ENCODE measurements at places on chromosomes 16 and 17.

DNA sequence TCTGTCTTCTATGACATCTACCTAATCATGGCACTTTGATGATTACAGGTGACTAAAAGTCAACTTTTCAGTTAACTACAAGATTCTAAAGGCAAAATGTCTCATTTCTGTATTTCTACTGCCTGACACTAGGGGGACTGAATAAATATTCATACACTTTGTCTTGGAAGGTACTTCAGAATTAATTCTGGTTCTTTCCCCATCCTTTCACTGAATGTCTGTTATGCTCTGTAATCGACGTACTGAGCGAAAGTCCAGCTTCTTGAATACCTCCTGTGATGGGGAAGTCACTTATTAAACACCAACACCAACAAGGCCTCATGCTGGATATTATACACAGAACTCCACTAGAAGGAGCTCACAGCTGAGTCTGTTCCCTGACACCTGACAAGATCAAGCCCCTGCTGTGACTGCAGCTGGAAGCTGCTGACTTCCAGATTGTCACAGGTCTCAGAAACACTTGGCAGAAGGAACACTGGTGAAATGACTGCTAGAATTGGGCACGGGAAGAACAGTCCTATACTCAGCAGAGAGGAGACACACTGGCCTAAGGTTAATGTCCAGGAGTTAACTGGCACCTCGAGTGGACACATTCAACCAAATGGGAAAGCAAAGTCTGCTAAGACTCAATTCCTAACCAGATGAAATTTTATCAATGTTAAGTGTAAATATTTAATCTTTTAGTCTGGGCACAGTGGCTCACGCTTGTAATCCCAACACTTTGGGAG is 31.9 kb downstream of the CMC2 start:
- DNase-seq: no peak

DNA sequence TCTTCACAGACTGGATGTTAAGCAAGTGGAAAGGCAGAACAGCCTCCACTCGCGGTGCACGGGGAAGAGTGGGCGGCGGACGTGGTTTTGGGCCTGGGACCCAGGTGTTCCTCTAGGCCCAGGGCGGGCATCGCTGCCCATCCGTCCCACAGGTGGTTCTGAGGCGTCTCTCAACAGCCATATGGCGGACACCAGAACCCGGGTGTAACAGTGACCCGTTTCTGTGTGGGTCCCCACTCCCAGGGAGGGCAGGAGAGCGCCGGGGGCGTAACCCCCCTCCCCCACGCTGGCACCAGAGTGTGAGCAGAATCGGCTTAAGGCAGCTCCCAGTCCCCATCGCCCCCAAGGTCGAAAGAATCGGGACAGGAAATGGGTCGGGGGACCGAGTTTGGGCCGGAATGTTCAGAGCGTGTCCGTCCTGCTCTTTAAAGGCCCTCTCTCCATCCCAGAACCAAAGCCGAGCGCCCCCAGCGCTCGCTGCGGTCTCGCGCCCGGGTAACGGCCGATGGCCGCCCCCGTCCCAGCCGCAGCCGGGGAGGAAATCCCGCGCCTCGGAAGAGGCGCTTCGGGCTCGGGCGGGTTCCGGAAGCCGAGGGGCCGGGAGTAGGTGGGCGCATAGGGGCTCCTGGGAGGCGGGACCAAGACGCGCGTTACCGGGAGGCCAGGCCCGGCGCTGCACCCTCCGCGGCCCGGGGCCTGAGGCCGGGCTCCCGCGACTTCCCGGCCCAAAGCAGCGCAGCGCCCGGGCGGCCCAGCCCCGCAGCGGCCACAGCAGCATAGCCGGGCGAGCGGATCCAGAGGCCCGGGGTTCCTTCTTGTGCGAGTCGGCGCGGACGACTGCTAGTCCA is at the start of gene TK2:
TSS of gene TK2 (minus strand) at position 839 of the 848 bp plus-strand sequence. CDS start at position 778, 61 bp downstream.
- no peak for DNase-seq

DNA sequence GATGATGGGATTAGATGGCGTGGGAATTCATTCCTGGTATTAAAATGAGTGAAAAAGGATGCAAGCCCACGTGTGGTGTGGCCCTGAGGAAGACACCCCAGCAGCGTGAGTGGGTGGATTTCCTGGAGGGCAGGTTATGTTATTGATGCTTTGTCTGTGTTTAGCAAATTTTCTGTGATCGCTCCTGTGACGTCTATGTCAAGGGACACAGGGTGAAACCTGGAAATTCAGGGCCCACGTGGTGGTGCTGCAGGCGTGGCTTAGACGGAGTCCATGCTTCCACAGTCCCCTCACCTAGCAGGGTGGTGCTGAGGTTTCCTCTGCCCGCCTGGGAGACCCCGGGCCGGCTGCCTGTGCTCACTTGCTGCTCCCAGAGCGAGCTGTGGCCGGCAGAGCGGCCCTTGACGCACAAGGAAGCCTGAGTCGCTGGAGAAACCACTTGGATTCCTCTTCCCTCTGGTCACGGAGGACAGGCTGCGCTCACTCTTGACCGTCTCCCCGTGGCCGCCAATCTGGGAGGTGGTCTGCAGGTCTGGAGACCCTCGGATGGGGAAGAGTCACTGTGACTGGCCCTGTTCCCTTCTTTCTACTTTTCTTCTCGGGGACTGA is 23.4 kb downstream of the BAIAP2 start:
- DNase-seq: no peak

GRCh38 chr16:60776281-60776680 is 1260.0 kb downstream of the CDH8 start:
- no peak for DNase-seq

GRCh38 chr16:89909777-89910716 is 8.6 kb upstream of the MC1R start:
- no peak for DNase-seq

DNA sequence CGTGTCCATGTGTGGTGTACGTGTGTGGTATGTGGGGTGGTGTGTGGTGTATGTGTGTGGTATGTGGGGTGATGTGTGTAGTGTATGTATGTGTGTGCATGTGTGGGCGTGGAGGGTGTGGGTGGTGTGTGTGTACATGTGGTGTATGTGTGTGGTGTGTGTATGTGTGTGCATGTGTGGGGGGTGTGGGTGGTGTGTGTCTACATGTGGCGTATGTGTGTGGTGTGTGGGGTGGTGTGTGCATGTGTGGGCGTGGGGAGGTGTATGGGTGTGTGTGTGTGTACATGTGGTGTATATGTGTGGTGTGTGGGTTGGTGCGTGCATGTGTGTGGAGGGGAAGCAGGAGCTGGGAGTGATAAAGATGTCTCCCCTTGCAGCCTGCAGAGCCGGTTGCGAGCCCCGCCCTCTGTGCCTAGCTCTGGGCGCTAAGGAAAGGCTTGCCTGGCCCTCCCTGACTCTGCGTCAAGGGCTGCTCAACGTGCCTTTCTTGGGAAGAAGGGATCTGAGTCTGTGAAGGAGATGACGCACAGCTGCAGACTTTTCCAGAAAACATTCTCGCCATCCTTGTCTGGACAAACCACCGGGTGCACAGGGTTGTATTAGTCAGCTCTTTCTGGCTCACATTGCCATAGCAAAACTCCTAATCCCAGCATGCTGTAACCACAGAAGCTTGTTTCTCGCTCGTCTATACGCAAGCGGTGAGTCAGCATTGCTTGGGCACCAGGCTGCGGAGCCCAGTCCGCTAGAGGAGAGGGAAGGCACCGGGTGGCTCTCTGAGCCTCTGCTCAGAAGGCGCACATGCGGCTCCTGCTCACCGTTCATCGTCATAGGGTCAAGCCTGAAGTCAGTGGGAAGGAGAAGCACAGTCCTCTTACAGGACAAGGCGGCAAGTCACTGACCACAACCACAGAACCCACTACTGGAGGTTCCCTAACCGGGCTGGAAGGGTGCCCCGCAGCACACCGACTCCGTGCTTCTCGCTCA is 2.0 kb upstream of the CD300H start:
- peak; percentile 43 for DNase-seq

Measured in HS-27A (cell line).